ENCODE measurements at places on chromosomes 1 and 21.

DNA sequence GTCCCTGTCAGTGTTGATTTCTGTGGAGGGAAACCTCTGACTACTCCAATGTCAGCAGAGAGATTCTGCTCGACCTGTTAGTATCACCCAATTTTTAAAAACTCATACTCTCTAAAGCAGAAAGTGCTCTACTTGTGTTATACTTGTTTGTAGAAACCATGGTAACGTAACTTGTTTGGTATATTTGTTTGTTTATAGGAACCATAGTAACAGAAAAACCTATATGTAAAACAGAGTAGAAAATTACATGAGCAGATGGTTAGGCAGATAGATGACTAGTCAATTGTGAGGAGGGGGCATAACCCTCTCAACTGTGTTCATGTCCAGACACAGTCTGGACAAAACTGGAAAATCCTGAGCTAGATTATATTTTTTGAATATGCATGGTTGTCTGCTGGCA, 6.7 kb downstream of the TRIM45 start:
- DNase-seq: no peak

DNA sequence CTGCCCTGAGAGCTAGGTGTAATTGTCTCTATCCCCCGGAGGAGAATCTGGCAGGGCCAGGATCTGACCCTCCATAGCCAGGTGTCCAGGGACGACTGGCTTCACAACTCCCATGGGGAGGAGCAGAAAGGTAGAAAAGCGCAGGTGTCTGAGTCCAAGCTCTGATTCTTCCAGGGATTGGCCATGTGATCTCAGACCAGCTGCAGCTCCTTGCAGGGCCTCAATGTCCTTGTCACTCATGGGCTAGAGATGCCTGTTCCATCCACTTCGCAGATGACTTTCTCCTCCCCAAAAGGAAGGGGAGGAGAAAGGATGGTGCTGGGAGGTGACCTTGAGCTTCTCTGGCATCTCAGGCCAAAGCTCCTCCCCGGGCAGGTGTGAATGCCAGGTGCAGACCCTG, 22.7 kb downstream of the HSPG2 start:
- DNase-seq: no peak

- no peak for DNase-seq
Observed at GRCh38 chr1:210364479-210364878, 35.8 kb downstream of the HHAT start.

DNA sequence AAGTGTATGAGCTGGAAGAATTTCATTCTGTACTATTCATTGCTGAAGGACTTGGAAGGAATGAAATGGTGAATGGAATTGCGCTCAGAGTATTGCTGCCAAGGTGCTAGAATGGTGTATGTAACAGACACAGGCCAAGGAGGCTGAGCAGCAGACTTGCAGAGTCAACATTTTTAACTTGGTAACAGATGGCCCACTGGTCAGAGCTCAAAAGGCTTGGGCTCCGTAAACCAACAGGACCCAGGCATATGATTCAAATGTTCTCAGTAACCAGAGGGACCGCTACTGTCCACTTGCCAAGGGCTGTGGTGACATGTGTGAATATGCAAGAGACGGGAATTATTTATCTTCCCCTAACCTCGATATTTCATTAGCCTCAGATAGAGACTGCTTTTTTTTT, 28.8 kb upstream of the PTGFRN start:
- no peak for DNase-seq

- DNase-seq: no peak
Observed at GRCh38 chr1:89965193-89965768, 29.6 kb upstream of the ZNF326 start.

GRCh38 chr1:103783944-103784377, 34.3 kb downstream of the AMY1C start:
- no peak for DNase-seq

Data from occipital lobe (tissue), 3 donors.